ENCODE measurements at places on chromosomes 1 and 21.

- DNase-seq, result no peak
Observed at GRCh38 chr1:197178998-197179397, 32.5 kb upstream of the ASPM start.

GRCh38 chr1:95233737-95234500 is at the start of gene RWDD3:
Gene RWDD3, plus strand, starts transcription at chr1:95234210. Its CDS starts 21 bp downstream, at chr1:95234231.
- peak; percentile 72 for DNase-seq

GRCh38 chr1:44508397-44508745 is 103.3 kb downstream of the RNF220 start:
- no peak for DNase-seq

GRCh38 chr1:45924736-45925135 is 121.3 kb downstream of the MAST2 start:
- DNase-seq, result no peak

DNA sequence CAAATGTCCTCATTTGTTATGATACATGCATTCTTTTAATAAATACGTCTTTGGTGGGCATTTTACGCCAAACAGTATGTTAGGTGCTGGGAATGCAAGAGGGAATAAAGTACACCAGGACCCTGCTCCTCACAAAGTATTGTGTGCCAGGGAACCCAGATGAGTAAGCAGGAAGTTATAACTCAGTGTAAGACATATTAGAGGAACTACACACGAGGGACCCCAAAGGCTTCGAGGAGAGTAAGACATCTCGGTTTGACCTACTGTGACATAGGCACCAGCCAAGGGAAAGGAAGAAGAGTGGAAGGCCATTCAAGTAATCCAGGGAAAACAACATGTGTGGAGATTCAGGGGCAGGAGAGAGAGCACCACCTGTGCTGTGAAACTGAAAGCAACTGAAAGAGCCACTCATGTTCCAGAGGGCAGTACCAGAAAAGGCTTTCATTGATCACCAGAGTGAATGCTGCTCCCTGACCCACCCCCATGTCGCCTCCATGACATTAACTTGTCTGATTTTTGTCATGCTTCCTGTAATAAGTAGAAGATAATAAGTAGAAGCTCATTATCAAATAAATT is 542.5 kb upstream of the PKN2 start:
- DNase-seq, result no peak

- no peak for DNase-seq
Observed at GRCh38 chr1:31004231-31004621, 61.3 kb downstream of the PUM1 start.

DNA sequence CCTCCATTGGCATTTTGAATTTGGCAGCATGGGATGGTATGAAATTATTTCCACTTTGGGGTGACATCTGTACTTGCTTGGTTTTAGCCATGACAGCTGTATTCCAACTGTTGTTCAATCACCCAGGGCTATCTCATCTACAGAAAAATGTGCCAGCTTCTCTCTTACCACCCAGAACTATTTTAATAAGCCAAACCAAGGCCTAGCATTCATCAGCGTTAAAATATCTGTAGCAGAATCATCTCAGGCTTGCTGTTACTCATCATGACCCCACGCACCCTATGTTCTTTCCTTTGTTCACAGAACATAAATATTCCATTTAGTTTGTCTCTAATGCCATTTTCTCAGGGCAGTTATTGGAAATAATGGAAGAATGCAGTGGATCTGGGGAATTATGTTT is 49.8 kb downstream of the GIPC2 start:
- no peak for DNase-seq

GRCh38 chr1:951364-951763 is 7.7 kb downstream of the NOC2L start:
- no peak for DNase-seq

GRCh38 chr1:83620016-83620415 is 378.9 kb downstream of the TTLL7 start:
- no peak for DNase-seq

DNA sequence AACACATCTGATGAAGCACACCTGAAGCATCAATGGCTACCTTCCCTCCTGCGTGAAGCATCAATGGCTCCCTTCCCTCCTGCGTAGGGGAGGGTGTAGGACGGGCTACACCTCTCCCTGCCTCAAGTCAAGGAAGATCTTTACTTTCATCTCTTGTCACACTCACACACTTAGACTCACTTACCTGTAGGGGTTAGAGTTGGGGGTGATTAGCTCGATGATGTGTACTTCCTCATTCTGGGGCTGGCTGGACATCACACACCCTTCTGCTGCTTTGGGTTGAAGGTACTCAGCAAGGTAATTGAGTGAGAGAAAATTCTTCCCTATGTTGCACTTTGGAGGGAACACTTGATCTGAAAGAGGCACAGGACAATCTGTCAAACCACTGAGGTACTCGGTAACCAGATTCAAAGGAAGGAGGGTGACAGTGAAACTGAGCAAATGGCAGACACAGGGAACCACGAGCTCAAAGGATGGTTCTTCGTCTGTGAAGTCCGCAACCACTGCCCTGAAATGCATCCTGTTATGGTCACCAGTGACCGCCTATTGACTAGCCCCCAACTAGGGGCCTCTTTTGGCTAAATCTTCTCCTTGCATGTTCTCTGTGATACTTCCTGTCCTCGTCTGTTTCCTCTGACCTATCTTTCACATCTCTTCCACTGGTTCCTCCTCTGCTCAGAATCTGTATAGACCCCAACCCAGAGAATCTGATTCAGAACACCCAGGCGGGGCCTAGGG is 156.2 kb downstream of the TGFBR3 start:
- no peak for DNase-seq

Data from NCI-H1694 (cell line).